ENCODE measurements at places on chromosomes 6 and 20.

GRCh38 chr6:146305951-146306350 is 237.7 kb upstream of the RAB32 start:
- DNase-seq = no peak

- DNase-seq = no peak
These were observed 36.3 kb upstream of the FAM83D start for GRCh38 chr20:38889792-38890496.

DNA sequence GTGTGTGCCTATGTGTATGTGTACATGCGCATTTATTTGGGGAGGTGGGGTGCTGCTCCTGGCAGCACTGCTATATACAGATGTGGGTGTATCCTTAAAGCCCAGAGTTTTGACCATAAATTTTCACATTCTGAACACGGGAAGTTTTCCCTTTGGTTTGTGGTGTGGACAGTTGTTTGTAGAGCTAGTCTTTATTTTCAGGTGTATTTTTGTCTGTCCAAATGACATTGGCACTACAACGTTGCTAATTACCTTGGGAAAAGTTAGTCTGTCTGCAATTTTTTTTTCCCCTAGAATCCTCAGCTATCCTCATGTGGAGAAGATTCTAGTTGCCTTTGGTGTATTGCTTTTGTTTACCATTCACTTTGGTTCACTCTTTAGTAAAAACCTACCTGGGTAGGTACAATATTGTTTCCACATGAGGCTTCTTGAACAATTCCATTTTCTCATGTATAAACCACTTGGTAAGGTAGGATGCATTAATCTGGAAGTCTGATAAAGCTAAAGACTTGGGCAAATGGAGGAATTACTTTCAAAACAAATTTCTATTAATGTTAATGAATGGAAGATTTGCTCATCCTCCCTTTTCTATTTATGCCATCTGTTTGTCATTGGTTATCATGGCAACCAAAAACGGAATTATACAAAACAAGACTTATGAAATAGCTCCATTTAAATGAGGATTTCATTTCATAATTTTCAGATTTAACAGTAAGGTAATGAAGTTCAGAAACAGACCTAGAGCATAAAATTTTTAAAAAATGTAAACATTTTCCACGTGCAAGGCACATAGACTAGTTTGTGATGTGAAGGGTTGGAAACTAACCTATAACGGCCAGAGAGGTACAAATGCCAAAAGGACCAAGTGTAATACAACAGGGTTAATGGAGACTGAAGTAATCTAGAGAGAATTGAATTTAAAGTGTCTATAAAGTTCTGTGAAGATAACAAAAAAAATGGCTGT is 3.9 kb downstream of the CCN2 start:
- no peak for DNase-seq

- no peak for DNase-seq
These were observed 35.4 kb upstream of the HMGN3 start for GRCh38 chr6:79269877-79270276.

- no peak for DNase-seq
These were observed 56.1 kb downstream of the NFATC2 start for GRCh38 chr20:51486197-51487005.

DNA sequence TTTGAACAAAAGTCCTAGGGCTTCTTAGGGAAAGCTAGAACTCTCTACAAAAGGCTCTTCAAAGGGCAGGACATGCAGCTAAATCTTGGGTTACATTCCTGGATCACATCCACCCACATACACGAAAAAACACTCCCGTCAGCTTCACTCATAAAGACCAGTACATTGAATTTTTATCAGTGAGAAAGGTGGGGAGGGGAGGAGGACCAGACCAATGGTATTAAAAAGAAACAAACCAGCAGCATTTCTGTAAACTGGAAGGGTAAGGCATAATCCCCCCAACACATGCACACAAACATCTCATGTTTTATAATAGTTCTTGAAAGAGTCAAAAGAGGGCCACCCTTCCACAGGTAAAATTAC is 31.6 kb downstream of the MYLK4 start:
- DNase-seq = no peak

DNA sequence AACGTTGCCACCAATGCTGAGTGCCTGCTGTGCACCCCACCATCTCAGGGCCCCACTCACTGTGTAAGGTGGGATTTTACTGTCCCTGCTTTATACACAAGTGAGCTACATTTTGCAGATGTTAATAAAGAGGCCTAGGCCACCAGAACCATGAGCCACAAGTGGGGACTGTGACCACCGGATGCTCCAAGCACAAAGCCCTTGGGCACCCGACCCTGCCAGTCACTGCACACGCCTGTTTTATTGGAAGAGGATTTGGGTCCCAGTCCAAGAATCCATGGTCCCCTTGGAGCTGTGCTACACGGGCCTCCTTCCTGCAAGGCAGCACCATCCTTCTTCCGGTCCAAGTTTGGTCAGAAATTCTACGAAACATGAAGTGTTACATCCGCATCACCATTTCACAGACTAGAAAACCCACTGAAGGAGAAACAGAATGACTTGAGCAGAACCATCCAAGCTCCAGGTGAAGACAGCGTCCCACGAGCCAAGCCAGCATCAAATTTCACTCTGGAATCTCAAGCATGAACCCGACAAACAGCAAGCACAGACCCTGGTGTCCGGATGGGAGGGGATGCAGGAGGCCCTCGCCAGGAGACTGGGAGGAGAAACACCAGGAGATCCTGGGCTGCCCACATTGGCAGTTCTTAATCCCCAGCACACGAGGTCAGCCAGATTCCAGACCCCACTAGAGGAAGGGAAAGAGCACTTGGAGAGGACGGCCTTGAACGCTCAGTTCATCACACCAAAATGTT is 226.9 kb downstream of the DLL1 start:
- no peak for DNase-seq

- no peak for DNase-seq
These were observed 298.3 kb upstream of the SASH1 start for GRCh38 chr6:148044261-148044751.

DNA sequence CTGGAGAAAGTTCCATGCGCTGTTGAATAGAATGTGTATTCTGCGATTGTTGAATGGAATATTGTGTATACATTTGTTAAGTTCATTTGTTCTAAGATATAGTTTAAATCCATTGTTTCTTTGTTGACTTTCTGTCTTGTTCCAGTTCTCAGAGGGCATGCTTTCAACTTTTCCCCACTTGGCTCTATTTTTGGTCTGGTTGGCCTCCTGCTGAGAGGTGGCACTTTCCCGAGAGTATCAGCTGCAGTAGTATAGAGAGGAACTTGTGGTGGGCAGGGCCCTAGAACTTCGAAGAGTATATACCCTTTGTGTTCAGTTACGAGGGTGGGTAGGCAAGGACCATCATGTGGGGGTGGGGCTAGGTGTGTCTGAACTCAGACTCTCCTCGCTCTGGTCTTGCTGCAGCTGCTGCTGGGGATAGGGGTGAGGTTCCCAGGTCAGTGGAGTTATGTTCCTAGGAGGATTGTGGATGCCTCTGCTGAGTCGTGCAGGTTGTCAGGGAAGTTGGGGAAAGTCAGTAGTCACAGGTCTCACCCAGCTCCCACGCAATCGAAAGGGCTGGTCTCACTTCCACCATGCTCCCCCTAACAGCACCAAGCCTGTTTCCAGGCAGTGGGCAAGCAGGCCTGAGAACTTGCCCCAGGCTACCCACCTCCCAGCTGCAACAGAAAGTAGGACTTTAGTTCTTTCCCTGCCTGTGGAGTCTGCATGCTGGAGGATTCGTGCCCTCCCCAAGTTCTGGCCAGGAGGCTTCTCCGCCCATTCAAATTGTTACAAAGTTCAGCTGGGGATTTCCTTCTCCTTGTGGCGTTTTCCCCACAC is 118.9 kb upstream of the SSTR4 start:
- DNase-seq = no peak

- no peak for DNase-seq
These were observed 898.0 kb upstream of the EYS start for GRCh38 chr6:66605011-66605410.

GRCh38 chr20:20594171-20594530 is 118.3 kb downstream of the RALGAPA2 start:
- no peak for DNase-seq

DNA sequence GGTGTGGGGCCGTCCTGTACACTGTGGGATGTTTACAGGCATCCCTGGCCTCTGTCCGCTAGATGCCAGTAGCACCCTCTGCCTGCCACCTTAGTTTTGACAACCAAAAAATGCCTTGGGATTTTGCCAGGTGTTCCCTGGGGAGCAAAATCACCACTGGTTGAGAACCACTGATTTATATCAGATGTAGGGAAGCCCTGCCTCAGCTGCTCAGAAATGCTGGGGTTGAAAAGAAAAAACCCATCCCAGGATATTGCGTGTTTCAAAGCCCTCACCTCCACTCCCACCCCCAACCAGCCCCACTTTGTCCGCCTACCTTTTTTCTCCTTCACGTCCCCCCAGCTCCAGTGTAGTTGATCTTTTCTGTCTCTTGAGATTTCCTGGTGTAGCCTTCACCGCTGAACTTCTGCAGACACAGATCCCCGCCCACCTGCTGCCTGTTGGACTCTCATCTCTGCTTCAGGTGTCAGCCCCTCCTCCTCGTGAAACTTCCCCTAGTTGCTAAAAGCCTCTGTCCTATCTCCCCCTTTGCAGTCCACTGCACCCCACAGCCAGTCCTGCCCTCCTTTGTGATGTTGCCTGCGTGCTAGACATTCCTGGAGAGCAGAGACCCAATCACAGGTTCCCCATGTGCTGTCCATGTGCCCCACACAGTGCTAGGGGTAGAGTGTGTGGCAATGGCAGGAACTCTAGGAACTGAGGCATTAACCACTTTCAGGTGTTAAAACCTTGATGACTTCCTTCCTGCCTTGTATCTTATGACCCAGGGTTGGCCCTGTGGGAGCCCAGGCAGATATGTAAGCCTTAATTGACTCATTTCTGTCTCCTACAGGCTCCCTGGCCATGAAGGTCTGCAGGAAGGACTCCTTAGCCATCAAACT is 98.9 kb downstream of the TBC1D7 start:
- DNase-seq = peak; percentile 2

- DNase-seq = no peak
These were observed 125.2 kb downstream of the KIF6 start for GRCh38 chr6:39599973-39600372.

DNA sequence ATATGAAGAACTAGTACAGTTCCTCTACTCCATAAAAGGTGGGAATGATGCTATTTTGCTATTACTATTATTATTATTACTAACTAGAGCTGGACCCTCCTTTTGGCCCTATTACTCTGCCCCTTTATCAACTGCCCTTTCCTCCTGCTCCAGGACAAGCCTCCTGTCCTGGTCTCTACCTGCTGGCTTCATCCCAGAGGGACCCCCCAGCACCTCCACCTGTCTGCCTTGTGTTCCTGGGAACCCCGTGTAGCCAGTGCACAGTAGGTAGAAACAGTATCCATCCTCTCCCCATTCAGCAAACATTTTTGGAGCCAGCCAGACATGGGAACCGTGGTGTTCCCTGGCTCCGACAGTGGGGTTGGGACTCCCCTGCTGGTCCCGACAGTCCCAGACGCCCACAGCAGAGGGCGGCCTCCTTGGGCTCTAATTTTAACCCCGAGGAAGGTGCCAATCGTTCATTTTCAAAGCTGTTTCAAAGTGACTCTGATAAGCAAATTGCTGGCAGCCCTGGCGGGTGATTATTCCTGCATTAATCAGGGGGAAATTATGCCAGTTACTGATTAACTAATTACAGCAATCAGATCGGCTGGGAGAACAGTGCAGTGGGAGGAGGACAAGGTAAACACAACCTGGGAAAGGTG is 44.2 kb upstream of the MDGA1 start:
- no peak for DNase-seq

DNA sequence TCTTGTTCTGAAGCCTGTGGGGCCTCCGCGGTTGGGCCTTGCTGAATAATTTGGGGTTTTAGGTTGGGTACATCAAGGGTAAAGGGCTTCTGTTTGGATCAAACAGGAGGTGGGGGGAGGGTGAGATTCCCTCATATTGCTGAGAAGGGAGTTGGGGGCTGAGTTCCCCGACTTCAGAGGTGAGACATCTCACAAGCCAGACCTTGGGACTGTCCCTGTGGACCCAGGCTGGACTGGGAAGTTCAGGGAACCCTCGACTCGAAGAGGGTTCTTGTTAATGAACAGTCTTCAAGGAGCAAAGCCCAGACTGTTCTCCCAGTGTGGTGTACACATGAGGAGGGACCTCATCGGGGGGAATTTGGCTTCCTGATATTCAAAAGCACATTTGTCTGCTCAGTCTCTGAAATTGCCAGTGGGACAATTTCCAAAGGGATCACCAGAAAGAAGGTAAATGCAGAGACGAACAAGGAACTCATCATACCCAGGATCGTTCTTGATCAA is 118.5 kb downstream of the SYCP2 start:
- DNase-seq = no peak

DNA sequence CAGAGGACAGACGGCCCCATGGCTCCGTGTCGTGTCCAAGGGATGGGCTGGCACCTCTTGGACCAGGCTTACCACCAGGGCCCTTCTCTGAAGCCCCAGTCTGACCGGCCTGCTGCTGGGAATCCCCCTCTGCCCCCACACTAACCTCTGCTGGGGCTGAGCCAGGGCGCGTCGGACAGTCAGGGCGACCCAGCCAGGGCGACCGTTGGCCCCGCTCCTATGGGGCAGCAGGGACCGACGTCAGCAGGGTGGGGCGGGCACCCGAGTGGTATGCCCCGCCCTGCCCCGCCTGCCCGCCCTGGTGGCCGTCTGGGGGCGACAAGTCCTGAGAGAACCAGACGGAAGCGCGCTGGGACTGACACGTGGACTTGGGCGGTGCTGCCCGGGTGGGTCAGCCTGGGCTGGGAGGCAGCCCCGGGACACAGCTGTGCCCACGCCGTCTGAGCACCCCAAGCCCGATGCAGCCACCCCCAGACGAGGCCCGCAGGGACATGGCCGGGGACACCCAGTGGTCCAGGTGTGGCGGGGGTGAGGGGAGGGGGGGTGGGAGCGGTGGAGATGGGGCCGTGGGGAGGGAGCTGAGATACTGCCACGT is at the start of gene SLC17A9:
Gene SLC17A9 (plus strand): TSS at position 337 of the 595 bp plus-strand sequence. CDS start 122 bp downstream, at position 459.
- peak; percentile 14 for DNase-seq

DNA sequence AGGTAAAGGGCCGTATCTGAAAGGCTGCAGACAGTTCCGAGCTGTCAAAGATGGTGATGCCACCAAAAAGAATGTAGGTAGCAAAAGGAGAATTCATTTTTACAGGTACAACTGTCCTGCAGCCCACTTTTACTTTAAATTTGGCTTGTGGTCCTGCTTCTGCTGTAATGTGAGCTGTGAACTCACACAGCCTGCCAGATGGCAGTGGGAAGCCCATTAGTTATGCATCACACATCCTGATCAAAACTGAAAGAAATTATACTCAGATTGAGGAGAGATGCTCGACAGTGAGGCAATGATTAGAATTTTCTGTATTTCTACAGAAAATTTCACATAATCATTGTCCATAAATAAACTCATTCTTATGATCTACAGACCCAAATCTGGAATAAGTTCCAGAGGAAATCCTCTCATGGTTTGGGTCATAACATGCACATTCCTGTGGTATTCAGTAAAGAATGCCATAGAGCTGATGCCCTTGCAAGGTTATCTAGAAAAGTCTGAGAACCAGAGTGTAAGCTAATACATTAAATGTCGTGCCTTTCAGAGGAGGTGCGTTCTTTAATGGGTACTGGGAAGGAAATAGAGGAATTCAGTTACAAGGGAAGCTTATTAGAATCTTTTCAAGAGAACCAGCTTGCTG is 23.9 kb upstream of the E2F3 start:
- no peak for DNase-seq

- no peak for DNase-seq
These were observed 126.5 kb upstream of the AFDN start for GRCh38 chr6:167700199-167700598.

- no peak for DNase-seq
These were observed 329.5 kb downstream of the PRL start for GRCh38 chr6:21967056-21967974.

GRCh38 chr6:130019326-130020072 is 1.1 kb downstream of the L3MBTL3 start:
- DNase-seq = peak; percentile 30
